ENCODE measurements at places on chromosomes 7 and 10.

DNA sequence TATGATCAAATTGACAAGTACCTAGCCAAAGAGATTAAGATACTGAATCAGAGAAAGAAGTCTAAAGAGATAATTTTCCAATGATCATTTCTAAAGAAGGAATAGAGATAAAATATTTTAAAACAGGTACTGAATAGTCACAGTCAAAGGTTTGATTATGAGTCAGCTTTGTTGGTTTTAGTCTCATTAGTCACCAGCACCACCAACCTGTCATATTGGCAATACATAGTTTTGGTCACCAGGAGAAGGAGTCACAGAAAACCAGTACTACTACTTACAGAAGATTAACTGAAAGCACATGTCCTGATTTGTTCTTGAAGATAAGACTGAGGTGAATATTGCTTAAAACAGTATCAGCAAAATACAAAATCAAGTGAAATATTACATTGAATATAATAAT lies 34.6 kb downstream of the ZEB1 start:
- DNase-seq, result no peak

DNA sequence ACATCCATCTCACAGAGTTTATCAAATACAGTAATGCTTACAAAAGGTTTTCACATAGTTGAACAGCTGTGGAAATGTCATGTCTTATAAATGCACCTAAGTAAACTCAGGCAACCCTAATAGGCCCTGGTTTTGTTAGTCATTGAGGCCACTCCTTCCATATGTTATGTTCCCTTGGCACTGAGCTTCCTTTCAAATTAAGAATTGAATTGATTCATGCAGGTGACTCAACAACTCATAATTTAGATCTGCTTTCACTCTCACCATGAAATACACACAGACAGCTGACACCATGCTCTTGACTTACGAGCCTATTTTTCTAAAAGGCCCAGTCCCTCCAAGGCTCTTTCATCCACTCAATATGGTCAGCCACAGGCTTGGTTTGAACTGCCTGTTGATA lies 476.9 kb downstream of the KCNMA1 start:
- DNase-seq, result no peak

- DNase-seq, result no peak
Observed at GRCh38 chr10:71881647-71882355, 30.8 kb upstream of the PSAP start.

DNA sequence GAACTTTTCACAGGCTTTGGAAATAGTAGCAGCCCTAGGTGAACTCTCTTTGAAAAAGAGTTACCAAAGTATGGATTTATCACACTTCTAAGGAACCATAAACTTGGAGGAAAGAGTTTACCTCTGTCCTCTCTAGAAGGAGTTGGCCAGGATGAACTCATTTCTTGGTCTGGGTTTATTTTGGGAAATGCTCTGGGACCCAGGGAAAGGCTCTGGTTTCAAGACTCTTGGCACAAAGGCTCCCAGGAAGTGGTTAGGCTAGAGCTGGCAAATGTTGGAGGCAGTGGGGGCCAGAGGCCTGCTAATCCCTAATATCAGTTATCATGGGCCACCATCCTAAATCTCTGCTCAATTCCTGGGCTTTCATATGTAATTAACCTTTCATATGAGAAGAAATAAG lies 36.3 kb upstream of the CDK6 start:
- no peak for DNase-seq

DNA sequence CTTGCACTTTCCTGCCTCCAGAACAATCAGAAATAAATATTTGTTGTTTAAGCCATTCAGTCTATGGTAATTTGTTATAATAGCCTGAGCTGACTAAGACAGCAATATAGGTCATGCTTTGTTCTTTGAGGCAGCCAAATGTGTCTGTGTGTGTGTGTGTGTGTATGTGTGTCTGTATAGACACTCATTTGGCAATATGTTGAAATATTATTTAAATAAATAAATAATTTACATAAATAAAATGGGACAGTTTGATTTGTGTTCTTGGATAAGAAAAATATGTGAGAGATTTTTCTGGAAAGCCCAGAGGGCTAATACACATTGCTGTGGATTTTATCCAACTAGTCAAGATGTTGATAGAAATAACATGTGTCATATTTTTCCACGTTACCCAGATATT lies 140.2 kb downstream of the PTN start:
- no peak for DNase-seq

- DNase-seq, result no peak
Observed at GRCh38 chr7:33448035-33448434, 318.7 kb downstream of the BBS9 start.

DNA sequence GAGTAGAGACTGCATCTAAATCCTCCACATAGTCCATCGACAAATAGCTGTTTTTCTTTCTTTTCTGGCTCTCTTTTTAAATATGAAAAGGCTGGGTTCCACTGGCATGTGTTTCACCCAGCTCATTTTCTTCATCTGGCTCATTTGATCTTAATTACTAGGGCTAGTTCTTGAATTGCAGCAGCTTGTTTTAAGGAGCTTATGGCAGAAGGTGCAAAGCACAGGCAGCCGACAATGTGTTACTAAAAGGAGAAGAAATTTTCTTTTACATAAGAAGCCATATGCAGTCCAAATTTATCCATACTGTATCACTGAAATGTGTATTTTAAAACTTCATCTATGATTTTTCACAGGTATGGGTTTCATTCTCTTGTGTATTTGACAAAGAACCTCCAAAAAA lies 205.6 kb upstream of the PTER start:
- DNase-seq, result no peak

- no peak for DNase-seq
Observed at GRCh38 chr7:57638666-57639065, 188.7 kb downstream of the ZNF716 start.

- DNase-seq, result no peak
Observed at GRCh38 chr7:95933618-95934017, 161.3 kb downstream of the DYNC1I1 start.

DNA sequence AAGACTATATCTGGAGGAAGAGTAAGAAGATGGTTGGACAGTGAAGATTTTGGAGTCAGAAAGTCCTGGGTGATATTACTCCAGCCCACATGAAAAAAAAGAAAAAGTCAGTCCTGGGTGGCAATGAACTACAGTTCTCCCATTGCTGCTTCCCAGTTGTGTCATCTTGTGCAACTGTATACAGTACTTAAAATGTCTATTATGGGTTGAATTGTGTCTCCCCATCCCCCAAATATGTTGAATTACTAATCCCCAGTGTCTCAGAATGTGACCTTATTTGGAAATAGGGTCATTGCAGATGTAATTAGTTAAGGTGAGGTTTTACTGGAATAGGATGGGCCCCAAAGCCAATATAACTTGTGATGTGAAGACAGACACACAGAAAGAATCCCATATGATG lies 15.6 kb downstream of the SEC23IP start:
- no peak for DNase-seq

DNA sequence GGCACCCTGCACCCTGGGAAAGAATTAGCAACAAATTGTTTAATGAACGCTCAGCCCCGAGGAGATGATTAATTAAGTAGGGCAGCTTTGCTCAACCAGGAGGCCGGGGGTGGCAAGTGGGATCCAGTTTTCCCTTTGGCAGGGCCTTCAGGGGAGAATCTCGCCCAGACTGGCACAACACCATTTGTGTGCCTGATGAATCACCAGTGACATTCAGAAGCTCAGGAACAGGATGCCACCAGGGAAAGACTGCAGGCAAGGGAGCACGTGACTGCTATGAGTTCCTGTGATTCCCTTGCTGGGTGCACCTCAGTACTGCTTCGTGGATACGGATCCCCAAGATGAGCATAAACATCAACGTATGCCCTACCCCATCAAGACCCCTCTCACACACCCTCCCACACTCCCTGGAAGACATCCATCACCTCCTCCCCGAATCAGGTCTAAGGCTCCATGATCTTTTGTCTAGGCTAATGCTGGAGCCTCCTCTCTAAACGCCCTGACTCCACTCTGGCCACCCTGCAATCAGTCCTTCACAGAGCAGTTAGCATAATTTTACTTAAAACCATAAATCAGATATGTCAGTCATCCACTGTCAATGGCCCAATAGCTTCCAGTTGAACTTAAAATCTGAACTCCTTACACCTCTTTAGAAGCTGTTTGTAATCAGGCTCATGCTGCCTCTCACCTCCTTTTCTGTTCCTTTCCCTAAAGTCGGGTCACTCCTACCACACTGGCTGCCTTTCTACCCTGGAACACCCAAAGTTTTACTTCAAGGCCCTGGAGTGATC lies 109.2 kb upstream of the AGK start:
- no peak for DNase-seq

- DNase-seq, result peak; percentile 42
Observed at GRCh38 chr10:22927661-22928403, at the start of gene ARMC3. TSS of gene ARMC3 (plus strand) at chr10:22928053. CDS start at chr10:22931997, 3,944 bp downstream.

DNA sequence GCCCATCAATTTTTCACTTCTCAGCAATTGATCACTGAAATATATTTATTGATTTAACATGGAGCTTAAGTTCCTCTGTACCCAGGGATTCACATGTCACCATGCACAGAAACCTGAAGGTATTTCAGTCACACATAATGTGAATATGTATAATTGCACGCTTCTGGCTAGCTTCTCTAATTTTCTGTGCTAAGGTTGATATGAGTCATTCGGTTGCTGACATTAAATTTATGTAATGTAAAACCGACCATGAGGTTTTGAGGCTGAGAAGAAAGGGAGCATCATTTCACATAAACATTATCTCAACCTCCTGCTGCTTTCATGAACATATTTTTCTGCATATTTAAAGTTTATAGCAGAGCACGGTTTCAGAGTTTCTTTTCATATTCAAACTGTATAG lies 381.0 kb upstream of the TPK1 start:
- no peak for DNase-seq

GRCh38 chr10:16119445-16119844 lies 259.1 kb upstream of the MINDY3 start:
- no peak for DNase-seq

- DNase-seq, result no peak
Observed at GRCh38 chr10:26242706-26243350, 26.3 kb downstream of the GAD2 start.

DNA sequence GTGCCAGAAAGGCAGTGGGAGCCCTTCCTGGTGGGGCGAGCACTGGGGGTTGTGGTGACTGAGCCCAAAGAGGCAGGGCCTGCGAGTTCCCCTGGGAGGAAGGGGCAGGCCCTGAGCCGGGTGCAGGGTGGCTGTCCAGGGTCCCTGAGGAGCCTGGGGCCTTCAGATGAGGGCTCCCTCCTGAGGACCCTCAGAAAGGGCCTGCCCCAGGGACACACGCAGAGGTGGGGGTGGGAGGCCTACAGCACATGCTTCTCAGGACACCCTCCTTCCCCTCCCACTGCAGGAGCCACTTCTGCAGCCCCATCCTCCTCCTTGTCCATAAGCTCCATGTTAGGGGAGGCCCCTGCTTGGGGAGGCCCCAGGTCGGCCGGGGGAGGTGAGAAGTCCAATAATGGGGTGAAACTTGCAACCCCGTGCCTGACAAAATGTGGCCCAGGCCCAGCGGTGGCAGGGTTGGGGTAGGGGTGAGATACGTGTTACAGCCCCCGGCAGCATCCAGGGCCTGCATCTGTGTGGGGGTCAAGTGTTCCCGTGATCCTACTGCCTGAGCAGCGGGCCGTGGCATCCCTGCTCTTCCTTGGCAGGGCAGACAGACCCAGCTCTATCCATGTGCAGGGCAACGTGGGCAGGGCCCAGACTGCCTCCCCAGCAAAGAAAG lies 31.8 kb upstream of the RET start:
- DNase-seq, result no peak

- DNase-seq, result no peak
Observed at GRCh38 chr10:17432723-17433122, 21.7 kb downstream of the ST8SIA6 start.

GRCh38 chr7:140153666-140154161 lies 23.1 kb downstream of the KDM7A start:
- DNase-seq, result no peak

- DNase-seq, result no peak
Observed at GRCh38 chr7:111820621-111821020, 258.3 kb upstream of the IMMP2L start.

DNA sequence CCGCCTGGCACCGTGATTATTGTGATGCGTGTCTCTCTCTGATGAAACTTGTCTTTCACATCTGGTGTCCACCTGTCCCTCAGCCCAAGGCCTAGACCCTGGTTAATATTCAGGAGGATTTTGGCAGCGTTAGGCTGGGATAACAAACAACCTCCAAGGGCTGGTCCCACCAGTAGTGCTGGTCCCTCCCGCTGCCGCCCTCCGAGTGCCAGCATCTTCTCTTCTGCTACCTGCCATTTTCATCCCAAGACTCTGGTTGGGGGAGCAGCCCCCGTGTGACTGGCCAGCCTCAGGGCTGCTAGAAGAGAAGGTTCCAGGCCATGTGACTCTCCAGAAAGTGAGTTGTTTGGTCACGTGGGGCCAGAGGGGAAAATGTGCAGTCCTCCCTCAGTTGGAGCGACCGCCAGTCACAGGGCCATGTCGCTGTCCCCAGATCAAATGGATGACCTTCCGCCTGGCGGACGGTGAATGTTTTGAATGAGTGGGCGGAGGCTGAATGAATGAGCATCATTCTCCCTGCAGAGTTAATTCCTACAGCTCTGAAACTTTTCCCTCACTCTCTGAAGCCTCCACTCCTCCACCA lies 479.9 kb upstream of the FOXK1 start:
- no peak for DNase-seq

GRCh38 chr7:40935435-40935834 lies 767.5 kb downstream of the INHBA start:
- no peak for DNase-seq

DNA sequence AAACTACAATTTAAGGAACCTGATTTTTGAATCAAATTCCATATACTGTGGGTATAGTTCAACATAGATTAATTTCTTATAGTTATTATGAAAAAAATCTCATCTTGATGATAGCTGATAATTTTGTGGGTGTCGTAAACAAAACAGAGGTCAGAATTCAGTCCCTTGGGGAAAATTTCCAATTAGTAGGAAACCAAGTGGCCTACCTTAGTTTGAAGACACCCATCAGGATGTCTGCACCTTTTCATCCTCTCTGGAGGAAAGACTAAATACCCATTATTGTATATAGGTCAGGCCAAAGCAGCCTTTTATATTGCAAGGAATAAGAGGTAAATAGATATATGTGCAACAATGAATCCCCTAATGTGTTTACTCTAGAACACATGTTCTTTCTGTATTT lies 6.4 kb downstream of the IKZF1 start:
- no peak for DNase-seq

DNA sequence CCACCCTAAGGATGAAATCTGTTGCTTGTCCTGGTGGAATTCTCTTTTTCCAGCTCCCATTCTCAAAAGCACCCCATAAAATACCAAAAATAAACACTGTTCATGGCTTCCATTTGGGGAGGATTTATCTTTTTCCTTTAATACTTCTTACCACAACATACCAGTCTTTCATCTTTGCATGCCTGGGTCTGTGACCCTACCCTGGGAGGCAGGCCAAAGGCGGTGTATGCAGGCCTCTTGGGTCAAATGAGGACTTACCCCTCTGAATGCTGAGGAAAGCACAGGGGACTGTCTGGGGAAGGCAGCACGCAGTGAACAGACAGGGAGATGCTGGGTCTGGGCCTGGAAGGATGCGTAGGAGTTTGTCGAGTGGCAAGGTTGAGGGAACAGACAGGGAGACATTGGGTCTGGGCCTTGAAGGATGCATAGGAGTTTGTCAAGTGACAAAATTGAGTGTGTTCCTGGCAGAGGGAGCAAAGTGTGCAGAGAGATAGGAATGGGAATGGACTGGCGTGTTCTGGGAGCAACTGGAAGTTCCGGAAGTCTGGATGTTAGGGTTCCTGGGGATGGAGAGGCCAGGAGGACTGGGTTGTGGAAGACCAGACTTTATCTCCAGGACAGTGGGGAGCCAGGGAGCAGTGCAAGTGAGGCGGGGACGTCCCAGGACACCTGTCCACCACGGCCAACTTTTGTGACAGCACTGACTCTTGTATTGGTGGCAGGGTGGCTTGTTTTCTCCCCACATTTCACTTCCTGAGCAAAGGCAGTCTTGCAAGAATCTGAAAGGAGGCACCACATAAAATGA lies 40.8 kb downstream of the MYL10 start:
- no peak for DNase-seq

All from iPS DF 19.7 (cell line).